ENCODE measurements at places on chromosomes 11 and 22.
A peak's percentile ranks its signal among the peaks of the same experiment; 100 is the strongest.

- peak; percentile 42 for DNase-seq
Measured at GRCh38 chr11:23112987-23113886, 253.0 kb upstream of the CCDC179 start.

DNA sequence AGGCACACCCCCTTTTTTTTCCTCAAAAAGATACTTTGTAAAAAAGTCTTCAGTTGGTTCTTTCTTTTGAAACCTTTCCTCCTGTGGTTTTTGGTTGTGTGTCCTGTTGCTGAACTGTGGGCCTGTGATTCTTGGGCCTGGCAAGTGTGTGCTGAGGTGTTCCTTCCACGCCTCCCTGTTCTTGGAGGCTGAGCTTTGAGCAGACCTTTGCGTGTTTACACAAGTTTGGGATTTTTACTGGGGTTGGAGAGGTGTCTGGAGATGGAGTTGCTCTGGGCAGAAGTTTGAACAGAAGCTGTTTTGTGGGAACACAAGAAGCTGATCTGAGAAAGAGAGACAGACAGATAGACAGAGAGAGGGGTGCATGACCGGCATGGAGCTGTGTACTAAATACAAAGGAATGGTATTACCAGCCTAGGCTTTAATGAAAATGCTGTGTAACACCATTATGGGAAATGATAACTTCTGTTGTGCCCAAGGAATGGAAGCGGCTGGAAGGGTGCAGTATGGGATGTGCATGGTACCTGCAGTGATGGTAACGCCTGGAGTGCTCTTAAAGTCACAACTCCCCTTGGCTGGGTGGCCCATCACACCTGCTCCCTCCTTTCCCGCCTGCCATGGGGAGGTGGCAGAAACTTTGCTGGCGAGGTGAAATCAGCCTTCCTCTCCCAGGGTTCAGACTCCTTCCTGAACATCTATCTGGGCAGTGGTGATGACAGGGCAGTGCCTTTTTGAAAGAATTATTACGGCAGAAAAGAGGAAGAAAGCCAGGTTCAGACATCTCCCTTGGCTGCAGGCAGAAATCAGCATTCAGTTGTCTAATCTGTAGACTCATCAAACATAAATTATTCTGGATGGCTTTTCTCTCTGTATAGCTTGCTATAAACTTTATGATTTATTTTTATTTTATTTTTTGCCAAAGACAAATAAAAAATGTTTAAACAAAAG is 70.4 kb downstream of the LDLRAD3 start:
- DNase-seq = no peak

DNA sequence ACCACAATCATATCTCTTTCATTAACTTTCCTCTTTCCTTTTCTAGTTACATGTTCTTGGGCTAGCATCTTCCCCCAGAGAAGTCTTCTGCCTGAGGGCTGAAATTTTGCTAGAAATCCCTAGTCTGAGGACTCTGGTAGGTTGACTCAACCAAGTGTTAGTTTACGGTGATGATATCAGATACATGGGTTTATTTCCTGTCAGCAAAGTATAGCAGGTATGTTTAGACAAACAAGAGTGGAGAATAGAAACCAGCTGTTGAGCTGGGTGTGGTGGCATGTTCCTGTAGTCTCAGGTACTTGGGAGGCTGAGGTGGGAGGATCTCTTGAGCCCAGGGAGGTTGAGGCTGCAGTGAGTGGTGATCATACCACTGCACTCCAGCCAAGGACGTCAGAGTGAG is 11.2 kb downstream of the FOLR1 start:
- DNase-seq = no peak

DNA sequence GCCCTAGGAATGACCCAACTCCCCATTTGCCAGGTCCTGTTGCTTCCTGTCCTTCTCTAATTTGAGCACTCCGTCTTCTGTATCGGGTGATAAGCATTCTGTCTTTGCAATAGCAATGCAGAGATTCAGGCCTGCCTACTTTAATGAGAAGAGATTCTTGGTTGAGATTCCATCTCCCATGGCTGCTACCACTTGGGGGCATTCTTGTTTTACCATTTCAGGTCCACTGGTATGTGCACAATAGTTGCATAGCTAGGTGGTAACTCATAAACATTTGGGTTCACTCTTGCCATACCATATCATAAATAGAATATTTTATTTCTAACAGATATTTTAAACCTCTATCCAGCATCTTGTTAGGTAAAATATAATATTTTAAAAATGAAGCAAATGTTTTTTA is 34.4 kb upstream of the CALCB start:
- DNase-seq = no peak

DNA sequence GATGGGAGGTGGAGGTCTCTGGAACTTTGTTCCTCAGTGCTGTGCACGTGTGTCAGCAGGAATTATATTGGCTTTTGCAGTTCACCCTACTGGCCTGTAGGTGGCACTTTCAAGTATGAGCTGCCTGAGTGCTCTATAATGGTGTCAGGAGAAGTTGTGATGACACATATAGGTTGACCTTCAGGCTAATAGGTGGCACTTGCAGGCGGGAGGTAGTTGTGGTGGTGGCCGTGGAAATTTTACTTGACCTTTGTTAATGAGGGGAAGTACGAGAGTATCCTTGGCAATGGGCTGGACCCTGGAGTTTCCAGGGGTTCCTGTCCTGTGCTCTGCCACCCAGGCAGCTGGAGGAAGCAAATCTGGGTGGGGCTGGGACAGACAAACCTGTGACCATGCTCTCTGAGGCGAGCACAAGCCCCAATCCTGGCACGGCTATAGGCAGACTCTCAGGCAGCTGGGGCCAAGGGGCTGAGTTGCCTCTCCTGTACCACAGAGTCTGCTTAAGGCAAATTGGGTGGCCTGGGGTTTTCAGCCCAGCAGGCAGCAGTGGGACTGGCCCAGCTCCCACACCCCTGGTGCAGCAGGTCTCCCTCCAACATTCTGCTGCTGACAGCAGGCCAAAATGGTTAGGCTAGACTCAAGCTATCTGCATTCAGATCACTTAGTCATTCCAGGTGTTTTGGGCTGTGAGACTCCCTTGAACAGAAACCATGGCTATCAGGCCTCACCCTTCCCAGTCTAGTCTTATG is 147.5 kb upstream of the CTSC start:
- DNase-seq = no peak

DNA sequence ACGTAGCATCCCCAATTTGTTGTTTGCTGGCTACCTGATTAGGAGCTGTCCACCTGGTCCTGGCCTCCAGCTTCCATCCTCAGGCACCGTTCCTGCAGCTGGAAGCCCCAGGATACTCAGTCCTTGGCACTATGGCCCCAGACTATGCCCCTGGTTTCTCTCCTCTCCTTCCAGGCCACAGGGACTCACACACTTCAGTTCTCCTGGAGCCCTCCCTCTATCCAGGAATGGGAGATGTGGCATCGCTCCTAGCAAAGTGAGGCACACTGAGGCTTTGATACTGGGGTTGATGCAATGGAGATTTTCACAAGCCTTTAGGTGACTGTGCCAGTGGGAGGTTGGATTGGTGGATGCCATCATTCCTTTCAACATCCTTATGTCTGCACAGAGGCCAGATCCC is 142.8 kb upstream of the B3GAT1 start:
- no peak for DNase-seq

DNA sequence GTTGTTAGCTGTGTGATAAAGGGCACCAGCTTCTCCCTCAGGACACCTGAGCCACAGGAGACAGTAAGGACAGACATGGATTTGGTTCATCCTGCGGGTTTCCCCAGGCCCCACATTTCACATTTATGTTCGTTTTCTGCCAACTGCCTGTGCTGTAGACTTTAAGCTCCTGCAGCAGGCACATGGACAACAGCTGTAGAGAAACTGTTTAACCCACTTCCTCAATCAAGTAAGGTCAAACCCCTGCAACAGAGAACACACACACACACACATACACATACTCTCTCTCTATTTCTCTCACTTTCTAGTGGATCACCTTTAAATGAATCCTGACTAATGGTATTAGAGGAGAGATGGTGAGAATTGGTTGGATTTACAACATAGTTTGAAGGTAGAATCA is 90.7 kb downstream of the C11orf87 start:
- no peak for DNase-seq

DNA sequence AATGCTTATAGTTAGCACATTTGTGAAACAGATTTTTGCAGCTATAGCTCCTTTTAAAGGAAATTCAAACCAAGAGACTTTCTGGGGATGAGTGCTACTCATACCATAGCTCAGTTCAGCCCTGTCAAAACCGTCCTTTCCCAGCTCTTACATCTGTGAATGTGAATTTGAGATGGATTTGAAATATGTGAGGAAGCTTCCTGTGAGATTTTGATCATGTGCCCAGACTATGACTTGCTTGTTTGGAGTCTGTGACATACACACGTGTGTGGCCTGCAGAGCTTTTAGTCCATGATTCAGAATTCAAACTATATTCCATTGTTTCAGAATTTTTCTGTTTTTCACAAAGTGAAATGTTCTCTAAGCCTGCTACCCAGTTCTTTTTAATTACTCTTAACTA is 4.4 kb upstream of the MMP1 start:
- DNase-seq = peak; percentile 67

DNA sequence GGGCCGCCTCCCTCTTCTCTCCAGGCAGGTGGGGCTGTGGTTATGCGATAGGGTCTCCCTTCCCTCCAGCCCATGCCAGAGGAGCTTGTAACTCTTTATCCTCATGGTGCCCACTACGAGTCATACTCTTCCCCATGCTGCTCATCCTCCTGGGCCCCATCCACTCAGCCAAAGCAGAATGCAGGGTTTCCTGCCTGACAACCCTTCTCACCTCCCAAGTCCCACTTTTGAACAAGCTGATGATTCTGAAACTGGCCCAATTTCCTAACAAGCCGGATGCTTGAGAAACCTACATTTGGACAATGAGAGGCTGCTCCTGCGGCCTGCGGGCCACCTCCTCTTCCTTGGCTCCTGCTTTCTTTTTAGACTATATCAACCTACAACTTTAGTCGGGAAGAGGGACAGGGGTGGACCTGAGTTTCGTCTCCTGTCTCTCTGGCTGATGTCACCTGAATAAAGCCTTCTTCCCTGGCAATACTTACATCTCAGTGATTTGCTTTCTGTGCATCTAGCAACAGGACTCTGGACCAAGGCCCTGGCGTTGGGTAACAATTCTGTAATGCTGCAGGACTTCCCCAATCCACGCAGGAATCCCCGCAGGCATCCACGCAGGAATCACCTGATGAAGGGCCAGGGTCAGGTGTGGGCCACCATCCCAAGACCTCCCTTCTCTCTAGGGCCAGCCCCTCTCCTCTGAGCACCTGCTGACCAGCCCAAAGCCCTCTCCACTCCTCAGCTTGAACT is 1.5 kb upstream of the NDUFS8 start:
- DNase-seq = no peak

- DNase-seq = no peak
Measured at GRCh38 chr22:19795617-19796008, 35.0 kb downstream of the TBX1 start.

- DNase-seq = no peak
Measured at GRCh38 chr11:12241971-12242672, 131.7 kb downstream of the MICAL2 start.

GRCh38 chr11:102810950-102811660 is 13.1 kb upstream of the MMP1 start:
- DNase-seq = no peak

GRCh38 chr22:19352766-19353165 is 61.2 kb upstream of the CLTCL1 start:
- no peak for DNase-seq

DNA sequence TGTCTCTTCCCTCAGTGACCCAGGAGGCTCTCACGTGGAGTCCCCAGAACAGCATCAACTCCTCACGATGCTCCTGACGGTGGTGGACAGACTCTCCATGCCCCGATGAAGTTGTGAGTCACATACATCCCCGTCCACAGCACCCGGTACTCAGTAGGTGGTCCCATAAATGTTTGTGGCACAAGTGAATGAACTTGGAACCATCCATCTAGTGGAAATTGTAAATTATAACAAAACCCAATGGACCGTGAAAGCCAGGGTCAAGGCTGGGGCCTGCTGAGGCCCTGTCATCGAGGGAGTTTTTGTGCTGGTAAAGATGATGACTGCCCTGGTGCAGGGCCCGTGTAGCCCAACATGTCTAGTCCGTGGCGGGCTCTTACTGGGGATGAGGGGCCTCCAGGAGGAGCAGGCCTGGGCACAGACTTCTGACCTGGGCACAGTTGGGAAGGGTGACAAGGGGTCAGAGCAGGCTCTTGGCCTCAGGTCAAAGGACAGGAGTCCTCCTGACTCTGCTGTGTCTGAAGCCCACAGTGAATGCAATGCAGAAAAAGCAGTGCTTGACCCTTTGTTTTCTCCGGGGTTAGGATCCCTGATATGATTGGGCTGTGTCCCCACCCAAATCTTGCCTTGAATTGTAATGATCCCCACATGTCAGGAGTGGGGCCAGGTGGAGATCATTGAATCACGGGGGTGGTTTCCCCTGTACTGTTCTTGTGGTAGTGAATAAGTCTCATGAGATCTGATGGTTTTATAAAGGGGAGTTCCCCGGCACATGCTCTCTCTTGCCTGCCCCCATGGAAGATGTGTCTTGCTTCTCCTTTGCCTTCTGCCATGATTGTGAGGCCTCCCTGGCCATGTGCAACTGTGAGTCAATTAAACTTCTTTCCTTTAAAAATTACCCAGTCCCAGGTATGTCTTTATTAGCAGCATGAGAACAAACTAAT is 20.0 kb upstream of the SMIM38 start:
- no peak for DNase-seq

DNA sequence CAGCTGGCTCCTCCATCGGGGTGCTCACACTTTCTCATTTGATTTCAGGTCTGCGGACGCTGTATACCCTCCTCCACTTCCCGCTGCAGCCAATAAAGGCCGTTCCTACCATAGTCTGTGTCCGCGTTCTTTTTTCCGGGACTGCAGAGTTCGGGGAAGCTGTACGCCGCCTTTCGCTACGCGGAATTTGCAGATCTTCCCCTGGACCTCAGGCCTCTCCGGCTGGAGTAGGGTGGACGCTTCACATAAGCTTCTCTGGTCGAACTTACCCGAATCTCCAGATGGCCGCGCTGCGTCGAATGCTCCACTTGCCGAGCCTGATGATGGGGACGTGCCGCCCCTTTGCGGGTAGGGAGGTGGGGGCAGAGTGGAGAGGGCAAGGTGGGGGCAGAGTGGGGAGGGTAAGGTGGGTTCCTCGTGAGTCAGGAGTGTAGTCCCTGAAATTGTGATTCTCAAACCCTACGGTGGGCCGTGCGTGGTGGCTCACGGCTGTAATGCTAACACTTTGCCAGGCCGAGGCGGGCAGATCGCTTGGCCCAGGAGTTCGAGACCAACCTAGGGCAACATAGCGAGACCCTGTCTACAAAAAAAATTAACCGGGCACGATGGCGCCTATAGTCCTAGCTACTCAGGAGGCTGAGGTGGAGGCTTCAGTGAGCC is 617 bp downstream of the CSKMT start:
- DNase-seq = no peak

DNA sequence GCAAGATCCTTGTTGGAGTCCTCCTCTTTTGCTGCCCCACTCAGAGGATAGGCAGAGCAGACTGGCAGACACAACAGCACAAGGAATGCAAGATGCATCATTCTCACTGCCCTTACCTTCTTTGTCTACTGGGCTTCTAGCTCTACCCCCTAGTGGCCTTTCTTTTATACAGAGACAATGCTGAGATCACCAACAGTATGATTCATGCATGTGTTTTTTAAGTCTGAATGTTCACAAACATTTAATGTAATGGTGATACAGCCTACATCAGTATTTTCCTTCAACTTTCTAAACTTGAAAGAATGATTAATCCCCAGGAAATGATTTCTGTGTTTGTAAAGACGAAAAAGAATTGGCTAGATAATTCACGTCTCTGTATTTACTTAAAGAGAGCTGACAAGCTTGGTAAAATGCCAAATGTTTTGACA is at the start of gene MMP10:
MMP10 (minus strand) TSS at position 138 of the 428 bp plus-strand sequence; CDS start at position 101, 37 bp downstream.
- peak; percentile 26 for DNase-seq

Measured in astrocyte of the cerebellum (primary cell).